ENCODE measurements at places on chromosomes 7 and 10. TPM values are rescaled to one million over a fixed set of nuclear protein-coding genes. Genes with fewer than 3 reads are reported as not detected.

- DNase-seq, result no peak
Measured at GRCh38 chr7:142496545-142496991, 238.7 kb upstream of the PRSS58 start.

- DNase-seq, result no peak
Measured at GRCh38 chr10:5323446-5323845, 41.3 kb upstream of the UCN3 start.

GRCh38 chr10:87657371-87657770 is 2.3 kb upstream of the PAPSS2 start:
- DNase-seq, result no peak

DNA sequence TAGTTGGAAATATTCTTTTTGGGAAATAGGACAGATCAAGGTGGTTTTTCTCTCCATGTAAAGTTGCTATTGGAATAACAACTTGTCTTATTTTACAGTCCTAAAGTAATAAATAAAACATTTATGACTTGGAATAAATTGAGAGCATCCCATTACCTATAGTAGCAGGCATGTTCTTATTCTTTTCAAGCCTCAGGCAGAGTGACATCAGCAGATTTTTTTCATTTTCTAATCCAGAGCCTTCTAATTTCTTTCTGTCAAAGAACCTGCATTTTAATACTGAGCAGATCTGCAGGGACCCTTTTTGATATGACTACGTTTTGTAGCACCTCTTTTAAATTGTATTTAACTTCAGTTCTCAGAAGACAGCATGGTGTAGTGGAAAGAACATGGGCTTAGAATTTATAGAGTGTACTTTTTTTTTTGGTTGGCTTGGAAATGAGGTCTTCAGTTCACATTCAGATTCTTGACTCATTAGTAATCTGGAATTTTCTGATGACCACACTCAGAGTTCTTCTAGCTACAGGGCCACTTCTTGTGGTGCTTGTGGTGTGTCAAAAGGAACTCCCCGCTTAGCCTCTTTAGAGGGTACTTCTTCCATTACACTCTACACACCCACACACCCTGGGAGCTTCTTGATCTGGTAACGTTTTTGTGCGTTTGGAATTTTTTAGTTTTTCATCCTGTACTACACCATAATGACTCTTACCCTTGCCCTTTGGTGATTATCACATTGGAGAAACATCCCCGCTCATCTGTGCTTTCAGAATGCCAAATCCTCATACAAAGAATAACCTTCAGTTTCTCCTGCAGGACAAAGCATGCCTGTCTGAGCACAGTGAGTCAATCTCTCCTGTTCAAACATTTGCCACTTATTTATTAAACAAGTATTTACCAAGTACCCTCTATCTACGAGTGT is 34.6 kb downstream of the AGK start:
- DNase-seq, result peak; percentile 68

Gene IL2RA
- total RNA-seq, result 848 TPM

- DNase-seq, result no peak
Measured at GRCh38 chr7:32533276-32534029, 38.2 kb downstream of the AVL9 start.

Gene GTF2IRD1
- 3.1 TPM for total RNA-seq

DNA sequence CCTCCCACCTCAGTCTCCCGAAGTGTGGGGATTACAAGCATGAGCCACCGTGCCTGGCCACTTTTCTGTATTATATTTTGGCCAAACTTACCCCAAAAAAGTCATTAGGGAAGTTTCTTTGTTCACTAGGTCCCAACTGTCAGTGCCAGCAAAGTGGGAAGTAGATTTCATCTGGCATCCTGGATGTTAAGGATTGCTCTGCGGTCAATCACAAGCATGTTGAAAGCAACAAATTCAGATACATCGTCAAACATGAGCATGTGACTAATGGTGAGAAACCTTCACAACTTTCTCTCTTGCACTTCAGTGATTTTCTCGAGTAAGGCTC is 14.3 kb upstream of the LRRC17 start:
- no peak for DNase-seq

DNA sequence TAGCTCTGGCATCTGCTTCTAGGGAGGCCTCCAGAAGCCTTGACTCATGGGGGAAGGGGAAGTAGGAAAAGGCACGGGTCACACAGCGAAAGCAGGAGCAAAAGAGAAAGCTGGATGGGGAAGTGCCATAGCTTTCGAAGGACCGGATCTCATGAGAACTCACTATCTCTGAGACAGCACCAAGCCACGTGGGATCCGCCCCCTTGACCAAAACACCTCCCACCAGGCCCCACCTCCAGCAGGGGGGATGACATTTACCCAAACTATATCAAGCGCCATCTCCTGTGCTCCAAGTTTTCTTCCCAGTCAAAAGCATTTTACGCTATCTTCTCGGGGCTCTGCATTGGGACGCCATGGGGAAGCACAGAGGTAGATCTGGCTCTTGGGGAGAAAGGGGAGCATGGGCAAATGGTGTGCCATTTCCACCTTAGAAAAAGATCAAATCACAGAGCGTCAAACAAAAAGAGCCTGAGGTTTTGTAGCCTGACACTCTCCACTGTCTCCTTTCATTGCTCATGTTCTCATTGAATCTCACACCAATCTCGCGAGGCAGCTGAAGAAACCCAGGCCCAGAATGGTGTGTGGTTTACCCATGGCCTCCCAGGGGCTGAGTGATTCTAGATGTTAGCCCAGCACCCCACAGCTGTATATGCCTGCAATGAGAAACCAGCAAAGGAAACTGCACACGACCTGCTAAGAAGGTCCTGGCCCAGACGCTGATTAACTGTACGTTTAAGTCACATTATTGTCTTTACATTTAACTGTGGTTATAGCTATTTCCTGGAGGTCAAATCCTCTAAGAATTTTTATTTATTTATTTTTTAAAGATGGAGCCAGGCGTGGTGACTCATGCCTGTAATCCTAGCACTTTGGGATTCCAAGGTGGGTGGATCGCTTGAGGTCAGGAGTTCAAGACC is 8.1 kb upstream of the OLAH start:
- DNase-seq, result no peak

- DNase-seq, result no peak
Measured at GRCh38 chr7:105655500-105656380, 74.4 kb upstream of the EFCAB10 start.

Gene TMUB1
- total RNA-seq, result 67.3 TPM

Gene ELOVL3
- 0.24 TPM for total RNA-seq

DNA sequence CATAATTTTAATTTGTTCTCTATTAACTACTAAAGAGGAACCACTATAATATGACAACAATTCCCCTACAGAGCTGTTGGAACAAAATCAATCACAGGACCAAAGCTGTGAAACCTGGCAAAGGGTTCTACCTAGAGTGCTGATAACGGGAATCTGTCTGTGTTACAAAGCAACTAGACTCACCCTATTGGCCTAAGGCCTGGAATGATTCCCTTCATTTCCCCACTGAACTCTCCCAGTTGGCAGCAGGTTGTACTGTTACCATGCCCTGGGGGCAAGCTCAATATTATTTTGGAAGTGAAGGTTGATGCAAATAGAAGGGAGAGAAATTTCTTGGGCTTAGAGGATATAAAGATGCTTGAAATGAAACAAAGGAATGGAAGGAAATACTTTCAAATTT is 81.8 kb downstream of the SEMA3A start:
- DNase-seq, result no peak

DNA sequence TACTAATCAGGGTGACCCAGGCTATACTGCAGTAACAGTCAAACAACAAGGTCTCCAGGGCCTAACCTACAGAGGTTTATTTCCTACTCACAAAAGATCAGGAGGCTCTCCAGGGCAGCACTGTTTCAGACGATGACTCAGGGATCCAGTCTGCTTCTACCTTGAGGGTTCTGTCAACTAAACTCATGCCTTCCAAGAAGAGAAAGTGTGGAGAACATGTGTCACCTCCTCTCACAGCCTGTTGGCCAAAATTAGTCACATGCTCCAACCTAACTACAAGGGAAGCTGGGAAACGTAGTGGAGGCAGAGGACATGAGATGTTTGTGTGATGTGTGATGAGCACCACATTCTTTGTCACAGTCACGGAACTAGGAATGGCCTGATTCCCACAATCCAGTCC is 14.7 kb upstream of the INA start:
- no peak for DNase-seq

- DNase-seq, result no peak
Measured at GRCh38 chr7:101858437-101859385, 41.3 kb downstream of the CUX1 start.

DNA sequence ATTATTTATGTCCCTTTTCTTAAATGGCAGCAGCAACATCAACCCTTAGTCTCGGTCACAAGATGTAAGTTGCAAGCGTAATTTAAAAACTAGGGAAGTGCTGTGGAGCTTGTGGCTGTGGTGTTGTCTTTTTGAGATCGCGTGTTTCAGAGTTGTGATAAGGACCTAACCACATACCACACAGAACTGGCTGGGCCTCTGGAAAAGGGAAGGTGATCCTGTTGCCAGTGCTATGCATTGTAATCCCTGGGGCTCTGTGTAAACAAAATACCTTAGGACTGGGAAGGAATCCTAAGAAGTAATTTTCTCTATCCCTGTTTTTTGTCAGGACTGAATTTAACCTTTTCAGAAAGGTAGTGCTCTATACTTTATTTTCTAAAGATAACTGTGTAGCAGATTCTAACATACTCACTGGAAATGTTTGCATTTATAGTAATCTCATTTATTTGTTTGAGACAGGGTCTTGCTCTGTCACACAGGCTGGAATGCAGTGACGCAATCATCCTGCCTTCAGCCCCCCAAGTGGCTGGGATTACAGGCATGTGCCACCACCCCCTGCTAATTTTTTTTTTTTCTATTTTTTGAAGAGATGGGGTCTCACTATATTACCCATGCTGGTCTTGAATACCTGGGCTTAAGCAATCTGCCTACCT is 60.4 kb downstream of the INPP5F start:
- DNase-seq, result no peak

Gene MSMB
- total RNA-seq, result not detected

DNA sequence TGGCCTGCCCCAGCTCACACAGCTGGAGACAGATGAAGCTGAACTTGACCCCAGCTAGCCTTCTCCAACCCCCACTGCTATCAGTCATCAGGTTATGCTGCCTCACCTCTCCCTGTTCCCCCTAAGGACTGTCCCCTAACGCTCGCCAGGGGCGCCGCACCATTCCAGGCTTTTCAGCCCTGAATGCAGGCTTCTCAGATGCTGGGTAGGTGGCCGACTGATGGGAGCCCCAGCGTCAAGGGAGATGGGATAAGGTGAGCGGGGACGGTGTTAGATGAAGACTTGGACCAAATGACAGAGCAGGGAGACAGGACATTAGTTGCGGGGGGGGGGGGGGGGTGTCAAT is 15.8 kb upstream of the OPALIN start:
- no peak for DNase-seq

- DNase-seq, result no peak
Measured at GRCh38 chr10:128630787-128631252, 504.6 kb upstream of the MKI67 start.

- DNase-seq, result no peak
Measured at GRCh38 chr10:129320340-129320739, 146.7 kb upstream of the MGMT start.
